NCI-H524 treated with DMSO at 0.1 percent for 48 hours (cell line): ENCODE measurements at places on chromosomes 2 and 18.

GRCh38 chr18:12256951-12257350 is 2.8 kb downstream of the CIDEA start:
- DNase-seq, result no peak

DNA sequence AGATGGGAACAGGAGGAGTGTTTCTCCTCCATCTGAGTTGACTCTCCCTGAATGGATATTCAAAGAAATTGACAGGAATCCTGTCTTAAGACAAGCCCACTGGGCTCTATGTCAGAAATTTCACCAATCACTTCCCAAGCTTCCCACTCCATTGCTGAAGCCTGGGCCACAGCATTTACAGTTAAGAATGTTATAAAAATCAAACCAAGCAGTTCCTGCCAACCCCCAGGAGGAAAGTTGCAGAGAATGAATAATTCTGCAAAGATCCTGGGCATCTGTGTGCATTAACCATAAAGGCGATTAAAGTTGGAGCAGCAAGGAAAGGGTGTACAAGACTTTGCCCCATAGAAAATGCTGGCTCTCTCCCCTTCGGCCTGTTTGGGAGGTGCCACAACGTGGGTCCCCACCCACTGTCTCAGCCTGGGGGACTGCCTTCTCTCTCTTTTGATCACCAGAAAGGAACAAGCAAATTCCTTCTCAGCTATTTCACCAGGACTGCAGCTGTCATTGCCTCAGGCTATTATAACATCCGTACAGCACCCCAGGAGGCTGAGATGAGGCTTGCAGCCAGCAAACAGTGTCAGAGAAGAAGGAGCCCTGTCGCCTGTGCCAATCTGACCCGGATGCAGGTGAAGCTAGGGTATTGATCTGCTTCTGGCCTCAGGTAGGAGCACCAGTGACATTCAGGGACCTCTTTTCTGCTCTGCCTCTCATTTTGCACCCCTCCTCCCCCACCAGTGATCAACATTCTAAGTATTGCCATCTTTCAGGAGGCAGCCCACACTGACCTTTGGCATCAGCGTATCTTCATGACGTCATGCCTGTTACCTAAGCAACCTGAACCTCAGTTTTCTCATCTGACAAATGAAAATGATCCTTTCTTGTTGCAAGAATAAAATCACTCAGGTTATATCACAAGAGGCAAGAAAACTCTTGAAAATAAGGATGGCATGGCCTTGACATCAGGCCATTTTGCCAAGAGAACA is 219.0 kb downstream of the SH3BP4 start:
- no peak for DNase-seq

DNA sequence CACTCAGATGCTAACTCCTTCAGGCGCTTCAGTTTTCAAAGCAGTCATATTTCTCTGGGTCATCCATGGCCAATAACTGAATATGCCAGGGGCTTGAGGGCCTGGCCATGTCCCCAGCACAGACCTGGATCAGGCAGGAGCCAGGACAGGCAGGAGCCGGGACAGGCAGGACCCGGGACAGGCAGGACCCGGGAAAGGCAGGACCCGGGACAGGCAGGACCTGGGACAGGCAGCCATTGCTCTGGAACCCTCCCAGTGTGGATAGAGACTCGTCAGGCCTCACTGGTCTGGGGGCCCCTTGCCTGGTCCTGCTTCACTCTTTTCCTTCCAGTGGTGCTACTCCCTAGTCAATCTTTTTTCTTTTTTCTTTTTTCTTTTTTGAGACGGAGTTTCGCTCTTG is 117.5 kb upstream of the TEX51 start:
- no peak for DNase-seq

- DNase-seq, result no peak
These were observed 101.1 kb downstream of the PIGN start for GRCh38 chr18:62085756-62086155.

GRCh38 chr18:38847326-38847725 is 1281.7 kb upstream of the CELF4 start:
- no peak for DNase-seq

GRCh38 chr18:79576686-79577351 is 102.8 kb upstream of the CTDP1 start:
- no peak for DNase-seq

GRCh38 chr2:154556607-154557006 is 141.9 kb upstream of the KCNJ3 start:
- DNase-seq, result no peak

GRCh38 chr2:52454962-52455361 is 1312.6 kb upstream of the CHAC2 start:
- DNase-seq, result no peak

GRCh38 chr18:56112984-56113383 is 525.0 kb upstream of the TCF4 start:
- DNase-seq, result no peak

DNA sequence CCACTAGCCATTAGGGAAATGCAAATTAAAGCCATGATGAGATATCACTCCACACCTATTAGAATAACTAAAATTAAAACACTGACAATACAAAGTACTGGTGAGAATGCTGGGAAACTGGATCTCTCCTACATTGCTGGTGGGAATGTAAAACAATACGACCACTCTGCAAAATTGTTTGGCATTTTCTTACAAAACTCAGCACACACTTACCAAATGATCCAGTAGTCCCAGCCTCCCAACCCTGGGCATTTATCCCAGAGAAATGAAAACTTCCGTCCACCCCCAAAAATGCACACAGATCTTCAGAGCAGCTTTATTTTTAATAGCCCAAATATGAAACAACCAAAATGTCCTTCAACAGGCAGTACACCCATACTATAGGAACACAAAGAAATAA is 8.9 kb upstream of the TMSB10 start:
- no peak for DNase-seq

DNA sequence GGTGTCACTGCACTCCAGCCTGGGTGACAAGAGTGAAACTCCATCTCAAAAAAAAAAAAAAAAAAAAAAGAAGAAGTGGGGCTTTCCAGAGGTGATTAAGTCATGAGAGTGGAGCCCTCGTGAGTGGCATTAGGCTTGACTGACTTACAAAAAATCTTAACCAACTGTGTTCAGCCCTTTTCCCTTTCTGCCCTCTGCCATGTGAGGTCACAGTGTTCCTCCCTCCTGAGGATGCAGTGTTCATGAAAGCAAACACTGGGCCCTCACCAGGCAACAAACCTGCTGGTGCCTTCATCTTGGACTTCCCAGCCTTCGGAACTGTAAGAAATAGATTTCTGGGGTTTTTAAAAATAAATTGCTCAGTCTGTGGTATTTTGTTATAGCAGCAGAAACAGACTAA is 37.0 kb upstream of the METTL21A start:
- no peak for DNase-seq

DNA sequence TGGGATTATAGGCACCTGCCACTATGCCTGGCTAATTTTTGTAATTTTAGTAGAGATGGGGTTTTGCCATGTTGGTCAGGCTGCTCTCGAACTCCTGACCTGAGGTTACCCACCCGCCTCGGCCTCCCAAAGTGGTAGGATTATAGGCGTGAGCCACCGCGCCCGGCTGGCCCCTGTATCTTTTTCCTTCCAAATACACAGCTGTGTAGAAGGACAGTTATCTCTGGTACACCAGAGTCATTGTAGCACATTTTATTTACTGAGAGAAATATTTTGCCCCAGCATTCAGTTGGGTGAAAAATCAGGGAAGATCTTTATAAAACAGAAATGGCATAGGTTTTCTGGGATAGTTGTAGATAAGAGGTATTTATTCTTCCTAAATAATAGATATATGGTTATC is 23.5 kb upstream of the POLR1B start:
- no peak for DNase-seq

DNA sequence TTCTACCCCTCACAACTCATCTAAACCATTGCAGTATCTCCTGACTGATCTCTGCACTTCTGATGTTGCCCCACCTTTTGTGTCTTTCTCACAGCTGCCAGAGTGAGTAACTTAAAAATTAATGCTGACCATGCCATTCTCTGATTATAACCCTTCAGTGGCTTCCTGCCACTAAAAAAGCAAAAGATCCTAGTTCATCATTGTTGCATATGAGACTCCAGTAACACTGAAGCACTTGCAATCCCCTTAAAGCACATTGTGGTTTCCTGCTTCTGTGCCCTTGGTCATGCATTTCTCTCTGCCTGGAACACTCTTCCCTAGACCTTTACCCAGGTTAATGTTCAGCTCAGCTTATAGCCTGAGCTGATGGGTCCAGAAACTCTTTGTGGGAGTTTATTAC is 95.1 kb upstream of the WDSUB1 start:
- DNase-seq, result no peak

DNA sequence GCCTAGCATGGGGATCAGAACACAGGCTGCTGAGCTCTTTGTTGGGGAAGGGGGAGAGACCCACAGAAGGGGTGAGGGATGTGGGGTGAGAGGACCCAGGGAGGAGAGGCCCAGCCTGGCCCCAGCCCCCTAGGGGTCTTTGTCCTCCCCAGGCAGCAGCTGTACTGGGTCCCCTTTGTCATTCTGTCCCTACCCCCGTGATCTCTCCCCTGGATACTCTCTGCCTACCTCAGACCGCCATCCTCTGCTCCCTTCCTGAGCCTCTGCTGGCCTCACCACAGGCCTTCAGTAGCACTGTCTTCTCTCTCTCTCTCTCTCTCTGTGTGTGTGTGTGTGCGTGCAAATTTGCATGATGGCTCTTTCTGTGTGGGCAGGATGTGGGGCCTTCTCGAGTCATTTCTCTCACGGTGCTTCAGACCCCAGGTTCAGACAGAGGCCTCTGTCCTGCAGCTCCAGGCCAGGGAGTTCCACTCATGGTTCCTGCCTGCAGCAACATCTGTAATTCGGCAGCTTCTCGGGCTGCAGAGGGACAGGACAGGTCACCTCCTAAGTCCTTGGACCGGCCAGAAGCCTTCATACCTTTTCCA is 1.4 kb downstream of the PSD4 start:
- DNase-seq, result no peak

GRCh38 chr2:58914733-58915505 is 673.8 kb upstream of the FANCL start:
- DNase-seq, result no peak

- DNase-seq, result no peak
These were observed 109.0 kb downstream of the ICA1L start for GRCh38 chr2:202762556-202762955.

DNA sequence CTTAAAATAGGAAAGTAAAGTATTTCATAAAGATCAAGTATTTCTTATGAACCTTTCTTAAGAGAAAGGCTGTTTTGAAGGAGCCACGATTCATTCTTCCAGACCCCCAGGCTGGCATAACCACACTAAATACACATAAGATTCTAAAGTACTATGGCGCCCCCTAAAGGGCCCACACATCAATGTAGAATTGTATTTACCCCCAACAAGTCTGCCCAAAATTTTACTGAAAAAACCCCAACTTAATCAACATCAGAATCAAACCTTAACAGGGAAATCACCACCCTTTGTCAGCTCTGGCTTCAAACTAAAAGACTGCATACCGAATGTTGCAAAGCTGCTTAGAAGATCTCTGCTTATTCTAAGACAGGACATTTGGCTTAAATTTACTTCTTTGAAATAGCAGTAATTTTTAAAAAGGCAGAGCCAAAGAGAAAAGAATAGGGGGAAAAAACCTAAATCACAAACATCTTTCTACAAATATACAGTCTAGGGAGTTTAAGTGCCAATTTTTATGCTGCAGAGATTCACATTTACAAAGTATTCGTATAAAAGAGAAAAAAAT is 20.4 kb upstream of the BCL2 start:
- no peak for DNase-seq

DNA sequence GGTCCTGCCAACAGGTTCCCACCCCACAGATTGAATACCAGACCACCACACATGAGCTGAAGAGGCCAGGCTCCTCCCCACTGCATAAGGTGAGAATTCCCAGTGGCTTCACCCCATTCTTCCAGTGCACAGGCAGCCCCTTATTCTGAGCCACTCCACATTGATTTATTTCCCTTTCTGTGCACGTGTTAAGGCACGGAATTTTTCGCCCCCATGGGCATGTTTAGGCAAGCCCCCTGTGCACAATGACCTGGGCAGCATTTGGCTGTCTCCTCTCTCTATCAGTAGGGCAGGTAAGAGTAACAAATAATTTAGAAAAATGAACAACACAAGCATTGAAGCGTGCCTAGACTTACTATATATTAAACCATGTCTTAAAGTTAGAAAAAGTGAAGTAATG is 15.2 kb upstream of the CHAC2 start:
- no peak for DNase-seq

DNA sequence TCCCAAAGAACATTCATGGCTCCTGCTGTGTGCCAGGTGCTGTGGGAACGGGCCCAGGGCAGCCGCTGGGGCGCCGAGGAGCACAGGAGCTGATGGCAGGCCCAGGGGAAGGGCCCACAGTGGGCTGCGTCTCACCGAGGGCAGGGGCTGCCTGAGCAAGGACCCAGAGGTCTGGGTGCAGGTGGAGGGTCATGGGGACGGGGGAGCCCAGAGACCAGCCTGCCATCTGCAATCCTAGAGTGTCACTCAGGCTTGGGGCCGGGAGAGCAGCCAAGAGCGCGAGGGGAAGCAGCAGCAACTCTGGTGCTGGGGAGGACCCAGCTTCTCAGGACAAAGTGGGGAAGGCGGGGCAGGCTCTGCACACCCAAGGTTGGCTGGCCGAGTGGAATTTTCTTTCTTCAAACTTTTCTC is 207.4 kb downstream of the HDAC4 start:
- no peak for DNase-seq

DNA sequence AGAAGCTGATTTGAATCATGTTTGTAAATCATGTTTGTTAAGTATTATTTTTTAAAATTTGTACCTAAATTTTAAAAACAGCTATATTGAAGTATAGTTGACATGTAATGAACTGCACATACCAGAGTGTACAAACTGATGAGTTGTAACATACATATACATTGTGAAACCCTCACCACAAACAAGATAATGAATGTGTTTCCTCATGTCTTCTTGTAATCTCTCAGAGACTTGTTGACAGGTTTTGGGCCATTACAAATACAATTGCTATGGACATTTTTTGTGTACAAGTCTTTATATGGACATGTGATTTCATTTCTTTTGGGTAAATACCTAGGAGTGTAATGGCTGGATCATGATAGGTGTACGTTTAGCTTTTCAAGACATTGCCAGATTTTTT is 21.5 kb downstream of the WDR43 start:
- no peak for DNase-seq

GRCh38 chr2:237694415-237695194 is 67.2 kb downstream of the LRRFIP1 start:
- no peak for DNase-seq

- no peak for DNase-seq
These were observed 134.6 kb upstream of the GPC1 start for GRCh38 chr2:240300840-240301239.

DNA sequence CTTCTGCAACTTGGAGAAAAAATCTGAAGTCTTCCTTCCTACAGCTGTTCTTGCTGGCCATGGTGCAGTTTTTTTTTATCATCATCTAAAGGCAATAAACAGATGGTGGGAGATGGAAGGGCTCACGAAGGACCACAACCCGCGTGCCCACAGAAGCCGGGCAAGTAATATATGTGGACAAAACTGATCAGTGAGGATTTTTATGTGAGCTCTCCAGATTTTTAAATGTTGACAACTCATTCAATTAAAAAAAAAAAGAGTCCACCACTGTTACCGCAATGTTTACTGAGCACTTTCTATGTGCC is 55.9 kb upstream of the CREB1 start:
- DNase-seq, result no peak
